HAP-1 (cell line): ENCODE measurements at places on chromosomes 4 and X.

- no peak for DNase-seq
Measured at GRCh38 chr4:22052076-22052475, 103.5 kb upstream of the KCNIP4 start.

- DNase-seq: no peak
Measured at GRCh38 chr4:151202381-151202780, 74.6 kb upstream of the PRSS48 start.

DNA sequence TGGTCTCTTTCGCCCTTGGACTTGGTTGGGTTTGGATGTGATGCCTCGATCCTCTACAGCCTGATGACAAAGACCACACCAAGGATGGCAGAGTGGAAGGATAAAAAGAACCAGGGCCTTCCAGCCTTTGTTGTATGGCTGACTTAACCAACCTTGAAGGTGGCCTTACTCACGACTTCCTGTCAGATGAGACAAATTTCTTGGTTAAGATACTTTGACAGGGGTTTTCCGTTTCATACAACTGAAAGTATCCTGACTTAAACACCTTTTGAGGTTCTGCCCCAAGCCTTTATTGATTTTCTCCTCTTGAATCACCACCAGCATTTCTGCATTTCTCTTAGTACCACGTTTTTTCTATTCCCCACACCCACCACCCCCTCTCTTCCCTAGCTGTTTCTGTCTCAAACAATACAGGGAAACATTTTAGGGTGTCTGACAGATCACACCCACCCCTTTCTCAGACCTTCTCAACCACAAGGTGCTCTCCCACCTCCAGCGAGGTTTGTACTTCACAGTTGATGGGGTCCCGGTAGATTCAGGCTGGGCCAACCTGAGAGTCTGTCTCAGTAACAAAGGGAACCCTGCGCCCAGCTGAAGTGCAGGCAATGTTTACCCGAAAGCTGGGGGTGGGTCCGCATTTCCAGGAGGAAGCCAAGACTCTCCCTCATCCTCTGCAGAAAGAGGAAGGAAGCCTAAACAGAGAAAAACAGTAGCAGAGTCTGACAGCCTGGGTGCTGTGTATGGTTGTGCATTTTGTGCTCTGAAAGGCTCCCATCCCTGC, 5.0 kb upstream of the TSPAN5 start:
- DNase-seq: no peak

DNA sequence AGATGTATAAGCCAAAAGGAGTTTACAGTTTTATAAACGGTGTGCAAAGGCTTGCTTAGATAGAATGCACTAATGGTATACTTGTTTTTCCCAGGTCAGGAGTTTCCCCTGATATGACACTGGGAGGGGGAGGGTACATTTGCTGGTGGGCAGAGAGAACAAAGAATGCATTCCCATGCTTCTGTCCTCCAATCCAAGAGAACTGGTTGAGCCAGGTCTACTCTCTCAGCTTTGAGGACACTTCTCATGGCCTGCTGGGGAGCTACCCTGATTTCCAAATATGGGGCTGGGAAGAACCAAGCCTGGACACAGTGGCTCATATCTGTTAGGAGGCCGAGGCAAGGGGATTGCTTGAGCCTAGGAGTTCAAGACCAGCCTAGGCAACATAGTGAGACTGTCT, 3.3 kb upstream of the GPC4 start:
- DNase-seq: no peak

DNA sequence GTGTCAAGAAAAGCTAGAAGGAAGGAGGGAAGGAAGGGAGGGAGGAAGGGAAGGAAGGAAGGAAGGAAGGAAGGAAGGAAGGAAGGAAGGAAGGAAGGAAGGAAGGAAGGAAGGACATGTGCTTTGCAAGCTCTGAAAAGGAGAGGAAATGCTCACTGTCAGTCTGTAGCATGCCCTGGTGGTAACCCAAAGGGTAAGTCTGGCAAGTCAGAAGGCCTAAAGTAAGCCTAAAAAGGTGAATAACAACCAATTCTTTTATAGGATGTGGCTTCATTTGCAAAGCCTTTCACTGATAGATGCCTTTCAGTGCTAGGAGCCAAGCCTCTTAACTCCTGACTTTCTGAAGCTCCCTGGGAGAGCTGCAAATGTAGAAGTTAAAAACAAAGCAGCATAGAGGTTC, 542.6 kb downstream of the CFAP47 start:
- no peak for DNase-seq

DNA sequence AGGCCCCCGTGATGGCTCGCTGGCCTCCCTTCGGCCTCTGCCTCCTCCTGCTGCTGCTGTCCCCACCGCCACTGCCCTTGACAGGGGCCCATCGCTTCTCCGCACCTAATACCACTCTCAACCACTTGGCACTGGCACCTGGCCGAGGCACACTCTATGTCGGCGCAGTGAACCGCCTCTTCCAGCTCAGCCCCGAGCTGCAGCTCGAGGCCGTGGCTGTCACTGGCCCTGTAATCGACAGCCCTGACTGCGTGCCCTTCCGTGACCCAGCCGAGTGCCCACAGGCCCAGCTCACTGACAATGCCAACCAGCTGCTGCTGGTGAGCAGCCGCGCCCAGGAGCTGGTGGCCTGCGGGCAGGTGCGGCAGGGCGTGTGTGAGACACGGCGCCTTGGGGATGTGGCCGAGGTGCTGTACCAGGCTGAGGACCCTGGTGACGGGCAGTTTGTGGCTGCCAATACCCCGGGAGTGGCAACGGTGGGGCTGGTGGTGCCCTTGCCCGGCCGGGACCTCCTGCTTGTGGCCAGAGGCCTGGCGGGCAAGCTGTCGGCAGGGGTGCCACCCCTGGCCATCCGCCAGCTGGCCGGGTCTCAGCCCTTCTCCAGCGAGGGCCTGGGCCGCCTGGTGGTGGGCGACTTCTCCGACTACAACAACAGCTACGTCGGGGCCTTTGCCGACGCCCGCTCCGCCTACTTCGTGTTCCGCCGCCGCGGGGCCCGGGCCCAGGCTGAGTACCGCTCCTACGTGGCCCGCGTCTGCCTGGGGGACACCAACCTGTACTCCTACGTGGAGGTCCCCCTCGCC, 3.0 kb downstream of the PLXNB3 start:
- DNase-seq: no peak

- DNase-seq: no peak
Measured at GRCh38 chr4:85520765-85521749, 46.1 kb downstream of the ARHGAP24 start.

DNA sequence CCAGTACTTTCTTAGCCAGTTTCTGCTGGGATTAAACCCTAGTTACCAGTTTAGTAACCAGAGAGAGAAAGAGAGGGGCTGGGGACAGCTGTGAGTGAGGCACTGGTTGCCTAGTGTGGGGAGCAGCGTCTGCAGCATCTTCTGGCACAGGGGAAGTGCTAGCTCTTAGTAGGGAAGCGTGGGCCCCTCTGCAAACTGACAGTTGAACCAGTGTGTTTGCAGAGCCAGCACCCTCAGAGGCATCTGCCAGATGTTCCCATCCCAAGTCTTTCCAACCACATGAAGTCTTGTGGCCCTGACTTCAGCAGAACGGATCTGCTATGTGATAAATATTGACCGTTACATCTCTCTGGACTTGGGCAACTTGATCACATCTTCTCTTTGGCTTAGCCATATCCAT, 15.0 kb downstream of the RBMX2 start:
- DNase-seq: no peak

GRCh38 chr4:138558886-138559285, 316.7 kb upstream of the SLC7A11 start:
- no peak for DNase-seq

- DNase-seq: no peak
Measured at GRCh38 chrX:68840256-68840655, 11.4 kb downstream of the EFNB1 start.

DNA sequence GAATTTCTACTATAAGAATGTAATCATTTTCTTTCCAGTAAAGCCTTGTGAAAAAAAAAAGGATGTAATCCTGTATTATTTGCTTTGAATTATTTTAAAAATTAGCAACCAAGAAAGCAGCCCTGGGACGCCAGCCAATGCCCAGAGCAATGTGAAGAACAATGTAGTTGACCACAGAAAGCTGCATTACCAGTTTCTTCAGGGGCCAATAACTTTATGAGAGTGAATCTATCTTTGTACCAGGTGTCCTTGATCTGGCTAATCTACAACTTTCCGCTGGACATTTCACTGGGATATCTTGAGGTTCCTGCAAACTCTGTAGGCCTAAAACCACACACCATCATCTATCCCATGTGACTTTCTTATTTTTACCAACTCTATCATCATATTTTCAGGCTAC, 7.6 kb upstream of the KLHL2 start:
- DNase-seq: peak; percentile 40

DNA sequence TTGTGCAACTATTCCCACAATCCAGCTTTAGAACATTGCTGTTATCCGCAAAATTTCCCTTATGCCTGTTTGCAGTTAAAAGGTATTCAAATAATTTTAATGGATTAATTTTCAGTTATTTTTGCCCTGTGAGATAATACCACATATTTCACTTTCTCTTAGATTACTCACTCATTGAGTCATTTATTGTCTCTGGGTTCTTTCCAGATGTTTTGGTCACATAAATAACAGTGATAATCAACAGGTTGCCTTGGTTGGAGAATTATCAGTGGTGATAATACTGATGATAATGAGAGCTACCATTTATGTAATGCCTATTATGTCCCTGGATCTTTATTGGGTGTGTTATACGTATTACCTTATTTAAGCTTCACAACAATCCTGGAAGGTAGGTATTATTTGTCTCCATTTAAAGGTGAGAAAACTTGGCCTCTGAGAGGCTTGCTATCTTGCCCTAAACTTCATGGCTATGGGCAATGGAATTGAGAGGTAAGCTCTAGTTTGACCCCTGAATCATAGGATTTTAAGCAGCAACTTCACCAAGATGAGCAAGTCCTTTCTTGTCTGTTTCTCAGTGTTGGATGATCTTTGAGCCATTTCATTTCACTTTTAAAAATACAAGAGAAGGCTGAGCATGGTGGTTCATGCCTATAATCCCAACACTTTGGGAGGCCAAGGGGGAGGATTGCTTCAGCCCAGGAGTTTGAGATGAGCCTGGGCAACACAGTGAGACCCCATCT, 87.4 kb downstream of the KIT start:
- no peak for DNase-seq

DNA sequence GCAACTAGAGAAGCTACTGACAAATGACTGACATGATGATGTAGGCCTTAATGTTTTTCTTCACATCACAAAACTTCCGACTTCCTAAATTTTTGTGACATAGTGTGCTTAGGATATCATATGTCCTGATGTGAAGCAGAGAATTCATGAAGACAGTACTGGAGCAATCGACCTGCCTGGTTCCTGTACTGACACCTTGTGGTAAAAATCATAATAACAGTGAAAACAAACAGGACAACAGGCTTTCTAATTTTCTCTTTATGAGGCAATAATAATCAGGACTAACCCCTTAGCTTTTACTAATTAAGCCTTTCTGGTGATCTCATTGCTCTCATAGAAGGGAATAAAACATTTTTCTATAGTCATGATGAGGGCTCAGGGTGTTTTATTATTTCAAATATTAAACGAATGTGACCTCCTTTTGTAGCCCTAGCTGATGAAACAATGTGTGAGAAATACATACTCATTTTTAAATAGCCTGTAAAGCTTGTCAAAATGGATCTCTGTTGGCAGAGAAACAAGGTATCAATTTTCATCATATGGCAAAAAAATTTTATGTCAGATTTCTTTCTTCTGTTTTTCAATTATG, 158.4 kb downstream of the TENT5D start:
- no peak for DNase-seq

- peak; percentile 31 for DNase-seq
Measured at GRCh38 chr4:169492436-169493163, 119.8 kb downstream of the NEK1 start.

GRCh38 chr4:41446391-41446790, 91.6 kb upstream of the LIMCH1 start:
- no peak for DNase-seq

- no peak for DNase-seq
Measured at GRCh38 chr4:96649536-96649935, 809.6 kb downstream of the PDHA2 start.

DNA sequence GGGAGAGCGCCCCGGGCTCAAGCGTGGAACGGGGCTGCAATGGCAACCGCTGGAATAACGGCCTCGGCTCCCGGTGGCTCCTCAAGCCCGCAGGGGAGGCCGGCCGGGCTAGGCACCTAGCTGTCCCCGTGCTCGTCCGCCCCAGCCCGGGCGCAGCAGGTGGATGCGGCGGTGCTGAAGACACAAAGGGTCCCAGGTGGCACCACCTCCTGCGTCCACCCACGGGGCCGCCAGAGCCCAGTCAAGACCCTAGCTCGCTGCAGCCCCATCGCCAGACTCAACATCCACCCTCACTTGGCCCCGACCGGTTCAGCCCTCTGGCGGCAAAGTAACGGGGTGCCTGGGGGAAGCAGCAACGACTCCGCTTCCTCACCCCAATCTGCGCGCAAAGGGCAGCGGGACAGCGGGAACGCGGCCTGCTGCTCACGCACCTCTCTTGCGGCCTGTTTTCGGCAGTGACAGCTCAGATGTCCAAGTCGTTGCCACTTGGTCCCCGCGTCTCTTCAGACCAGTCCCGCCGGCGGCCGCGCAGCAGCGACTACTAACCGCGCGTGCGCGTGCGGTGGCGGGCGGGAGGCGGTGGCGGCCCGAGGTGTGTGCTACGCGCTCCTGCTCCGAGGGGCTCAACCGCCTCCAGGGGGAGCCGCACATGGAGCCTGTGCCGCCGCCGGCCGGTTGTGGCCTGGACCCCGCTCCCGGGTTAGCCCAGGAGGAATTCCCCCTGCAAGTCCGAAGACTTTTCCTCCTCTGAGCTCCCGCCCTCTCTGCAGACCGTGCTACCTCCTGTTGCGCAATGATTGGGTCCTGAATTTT, at the start of gene CLGN:
CLGN (minus strand) TSS at position 543 of the 813 bp plus-strand sequence. CDS start 14,570 bp downstream, outside the sequence.
- peak; percentile 87 for DNase-seq

GRCh38 chrX:65821721-65822496, 154.5 kb downstream of the MSN start:
- DNase-seq: no peak

DNA sequence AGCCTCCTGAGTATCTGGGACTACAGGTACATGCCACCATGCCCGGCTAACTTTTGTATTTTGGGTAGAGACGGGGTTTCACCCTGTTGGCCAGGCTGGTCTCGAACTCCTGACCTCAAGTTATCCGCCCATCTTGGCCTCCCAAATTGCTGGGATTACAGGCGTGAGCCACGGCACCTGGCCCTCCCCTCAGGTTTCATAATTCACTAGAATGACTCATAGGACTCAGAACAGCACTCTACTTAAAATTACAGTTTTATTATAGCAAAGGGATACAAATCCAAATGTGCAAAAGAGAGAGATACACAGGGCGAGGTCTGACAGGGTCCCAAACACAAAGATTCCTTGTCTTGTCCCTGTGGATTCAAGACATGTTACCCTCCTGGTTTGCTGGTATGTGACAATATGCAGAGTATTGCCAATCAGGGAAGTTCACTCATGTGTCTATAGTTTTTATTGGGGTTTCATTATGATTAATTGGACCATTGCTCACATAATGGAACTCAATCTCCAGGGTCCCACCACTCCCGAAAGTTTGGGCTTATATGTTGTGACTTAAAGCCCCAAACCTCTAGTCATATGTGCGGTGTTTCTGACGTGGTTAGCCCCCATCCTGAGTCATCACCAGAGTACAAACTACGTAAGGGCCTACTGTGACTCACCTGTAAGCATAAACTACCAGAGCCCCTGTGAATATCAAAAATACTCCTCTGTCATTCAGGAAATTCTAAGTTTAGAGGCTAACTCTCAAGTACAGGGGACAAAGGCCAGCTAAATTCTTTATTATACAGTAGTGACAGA, 5.2 kb downstream of the YIPF6 start:
- no peak for DNase-seq
